ENCODE measurements at places on chromosomes 7 and 10.

DNA sequence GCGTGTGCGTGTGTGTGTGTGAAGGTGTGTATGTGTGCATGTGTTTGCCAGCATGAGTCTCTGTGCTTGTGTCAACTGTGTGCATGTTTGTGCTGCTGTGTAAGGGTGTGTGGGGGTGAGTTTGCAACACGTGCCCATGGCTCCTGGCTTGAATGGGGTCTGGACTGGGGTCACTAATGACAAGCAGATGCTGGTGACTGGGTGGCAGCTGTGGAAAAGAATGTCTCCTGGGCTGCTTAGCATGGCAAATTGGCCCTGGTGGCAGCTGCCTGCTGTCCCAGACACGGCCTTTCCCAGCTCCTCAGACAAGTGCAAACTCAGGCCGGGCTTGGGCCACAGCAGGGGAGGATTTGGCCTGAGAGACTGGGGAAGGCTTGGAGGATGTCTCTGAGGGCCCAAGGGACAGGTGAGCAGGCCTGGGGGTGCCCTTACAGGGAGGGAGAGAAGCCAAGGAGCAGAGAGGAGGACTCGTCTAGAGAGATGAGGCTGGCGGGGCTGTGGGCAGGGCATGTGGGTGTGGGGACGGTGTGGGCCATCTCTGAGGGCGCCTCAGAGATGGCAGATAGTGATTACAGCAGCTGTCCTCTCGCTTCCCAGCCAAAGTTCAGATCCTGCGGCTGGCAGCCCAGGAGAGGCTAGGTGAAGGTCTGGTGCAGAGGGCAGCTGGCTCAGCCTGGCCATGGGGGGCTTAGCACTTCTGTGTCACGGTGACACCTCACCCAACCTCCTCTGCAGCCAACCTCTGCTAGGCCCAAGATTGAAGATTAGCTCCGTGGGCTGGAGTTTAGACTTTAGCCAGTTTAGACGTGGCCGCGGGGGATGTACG lies 1.5 kb downstream of the AQP1 start:
- no peak for DNase-seq

GRCh38 chr7:46854958-46855473 lies 726.9 kb downstream of the TNS3 start:
- no peak for DNase-seq

DNA sequence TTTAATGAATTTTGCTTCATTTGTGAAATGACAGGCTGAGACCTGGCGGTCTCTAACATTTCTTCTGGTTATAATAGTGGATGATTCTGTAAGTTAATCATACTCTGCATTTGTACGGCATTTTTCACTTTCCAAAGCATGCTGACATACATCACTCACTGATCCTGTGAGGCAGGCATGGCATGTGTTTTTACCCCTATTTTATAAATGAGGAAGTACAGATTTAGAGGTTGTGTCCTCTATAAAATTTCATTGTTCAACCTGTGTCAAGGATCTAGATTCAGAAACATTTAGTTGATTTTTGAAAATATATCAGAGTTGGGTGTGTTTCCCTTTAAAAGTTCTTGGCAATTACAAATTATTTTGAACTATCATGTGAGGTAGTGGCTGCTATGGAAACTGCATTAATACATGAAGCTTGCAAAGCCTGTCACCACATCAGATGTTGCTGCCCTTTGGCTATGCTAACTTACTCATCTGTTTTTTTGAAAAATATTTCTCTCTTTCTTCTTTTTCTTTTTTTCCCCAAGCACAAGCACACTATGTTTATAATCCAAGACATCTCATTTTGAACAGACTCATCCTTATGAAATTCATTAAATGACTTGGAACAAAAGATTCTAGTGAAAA lies 172.7 kb downstream of the GNAI1 start:
- no peak for DNase-seq

DNA sequence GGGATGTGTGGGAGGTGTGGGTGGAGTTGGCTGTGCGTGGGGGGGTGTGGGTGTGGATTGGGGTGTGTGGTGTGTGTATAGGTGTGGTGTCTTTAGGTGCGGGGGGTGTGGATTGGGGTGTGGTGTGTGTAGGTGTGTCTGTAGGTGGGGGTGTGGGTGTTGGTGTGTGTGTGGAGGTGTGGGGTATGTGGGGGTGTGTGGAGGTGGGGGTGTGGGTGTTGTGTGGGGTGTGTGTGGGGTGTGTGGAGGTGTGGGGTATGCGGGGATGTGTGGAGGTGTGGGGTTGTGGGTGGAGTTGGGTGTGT lies 33.9 kb downstream of the SPDYE17 start:
- DNase-seq, result no peak

Measured in RWPE2 (cell line).